ENCODE measurements at places on chromosomes 2 and 18.

- H3K4me3 ChIP-seq: no peak overlapping the region
- H3K36me3 ChIP-seq: no peaks in the 10 kb centered on the region
Observed at GRCh38 chr18:29307231-29307630, 1130.3 kb upstream of the CDH2 start.

- no peaks in the 10 kb centered on the region for H3K27me3 ChIP-seq
- DNase-seq: no peak
- H3K36me3 ChIP-seq: no peaks in the 10 kb centered on the region
- no peaks in the 10 kb centered on the region for H3K4me1 ChIP-seq
- H3K4me3 ChIP-seq: no peak overlapping the region
Observed at GRCh38 chr2:138922973-138923563, 142.9 kb upstream of the NXPH2 start.

- DNase-seq: no peak
- H3K4me3 ChIP-seq: no peak overlapping the region
- no peak overlapping the region for H3K27ac ChIP-seq
- H3K36me3 ChIP-seq: no peaks in the 10 kb centered on the region
- no peaks in the 10 kb centered on the region for H3K4me1 ChIP-seq
- no peaks in the 10 kb centered on the region for H3K27me3 ChIP-seq
Observed at GRCh38 chr18:22678486-22678885, 254.6 kb upstream of the RBBP8 start.

GRCh38 chr2:100692381-100692780 is 127.6 kb upstream of the NPAS2 start:
- H3K36me3 ChIP-seq: no peaks in the 10 kb centered on the region
- no peak for DNase-seq
- H3K4me3 ChIP-seq: no peak overlapping the region
- no peaks in the 10 kb centered on the region for H3K27me3 ChIP-seq
- H3K4me1 ChIP-seq: no peaks in the 10 kb centered on the region

GRCh38 chr18:39596891-39597290 is 2031.3 kb upstream of the CELF4 start:
- no peak for DNase-seq
- no peak overlapping the region for H3K27ac ChIP-seq
- no peaks in the 10 kb centered on the region for H3K27me3 ChIP-seq
- H3K4me3 ChIP-seq: no peak overlapping the region

DNA sequence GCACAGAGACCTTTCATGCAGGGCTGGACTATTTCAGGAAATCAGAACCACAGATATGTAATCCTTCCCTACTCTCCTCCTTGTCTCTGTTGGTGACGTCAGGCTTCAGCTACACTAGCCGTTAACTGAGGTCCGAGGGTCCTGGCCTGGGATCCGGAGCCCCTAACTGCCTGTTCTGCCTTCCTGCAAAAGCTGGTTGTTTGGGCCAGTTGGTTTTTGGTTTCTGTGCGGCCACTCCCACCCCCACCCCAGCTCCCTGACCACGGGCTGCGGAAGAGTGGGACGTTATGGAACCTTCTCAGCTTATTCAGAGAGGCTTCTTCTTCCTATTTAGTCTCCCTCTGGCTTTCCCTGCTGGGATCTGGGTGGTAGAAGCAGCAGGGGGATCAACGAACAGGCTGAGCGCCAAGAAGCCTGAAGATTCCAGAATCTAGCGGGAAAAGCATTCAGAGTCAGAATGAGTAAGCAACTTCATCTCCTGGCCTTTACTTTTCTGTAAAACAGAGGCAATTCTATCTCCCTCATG is 49.3 kb upstream of the ROCK2 start:
- peak overlapping the region; percentile 20 for H3K27ac ChIP-seq
- H3K4me1 ChIP-seq: no peaks in the 10 kb centered on the region
- DNase-seq: no peak
- H3K27me3 ChIP-seq: no peaks in the 10 kb centered on the region

DNA sequence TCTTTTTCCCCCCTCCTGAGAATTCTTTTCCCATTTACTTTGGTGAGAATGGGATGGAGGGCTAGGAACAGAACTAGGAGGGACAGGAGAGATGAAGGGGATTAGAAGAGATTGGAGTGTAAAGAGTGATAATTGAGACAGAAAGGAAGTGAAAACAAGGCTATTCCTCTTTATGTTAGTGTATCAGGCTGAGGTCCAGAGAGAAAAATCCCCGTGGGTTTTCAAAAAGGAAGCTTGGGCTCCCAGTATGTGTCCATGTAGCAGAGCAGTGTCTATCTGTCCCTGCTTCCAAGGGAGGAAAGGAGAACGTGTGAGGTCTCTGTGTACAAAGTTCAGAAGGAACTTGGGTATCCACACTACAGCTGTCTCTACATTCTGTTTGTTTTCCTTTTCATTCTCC is 59.9 kb upstream of the KCNE4 start:
- H3K4me3 ChIP-seq: no peak overlapping the region
- no peaks in the 10 kb centered on the region for H3K27me3 ChIP-seq
- no peaks in the 10 kb centered on the region for H3K36me3 ChIP-seq
- no peak overlapping the region for H3K27ac ChIP-seq
- no peaks in the 10 kb centered on the region for H3K4me1 ChIP-seq

DNA sequence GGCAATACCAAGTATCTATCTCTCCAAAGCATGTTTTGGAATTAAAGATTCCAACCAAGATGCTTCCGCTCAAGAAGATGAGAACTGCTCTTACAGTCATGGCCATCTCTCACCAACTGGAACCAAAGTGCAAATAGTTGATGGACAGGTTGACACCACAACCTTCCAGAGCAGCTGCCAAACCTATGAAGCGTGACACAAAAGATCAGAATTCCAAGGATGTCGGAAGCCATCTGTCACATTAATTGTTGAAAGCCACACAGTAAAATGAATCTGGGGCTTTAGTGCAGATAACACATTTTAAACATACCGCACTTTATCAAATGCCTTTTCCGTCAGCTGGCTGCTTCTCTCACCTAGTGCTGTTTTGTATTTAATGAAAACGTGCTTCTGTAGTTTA is 195.7 kb downstream of the CDH20 start:
- no peaks in the 10 kb centered on the region for H3K36me3 ChIP-seq
- H3K4me3 ChIP-seq: no peak overlapping the region
- H3K4me1 ChIP-seq: no peaks in the 10 kb centered on the region
- no peak overlapping the region for H3K27ac ChIP-seq

DNA sequence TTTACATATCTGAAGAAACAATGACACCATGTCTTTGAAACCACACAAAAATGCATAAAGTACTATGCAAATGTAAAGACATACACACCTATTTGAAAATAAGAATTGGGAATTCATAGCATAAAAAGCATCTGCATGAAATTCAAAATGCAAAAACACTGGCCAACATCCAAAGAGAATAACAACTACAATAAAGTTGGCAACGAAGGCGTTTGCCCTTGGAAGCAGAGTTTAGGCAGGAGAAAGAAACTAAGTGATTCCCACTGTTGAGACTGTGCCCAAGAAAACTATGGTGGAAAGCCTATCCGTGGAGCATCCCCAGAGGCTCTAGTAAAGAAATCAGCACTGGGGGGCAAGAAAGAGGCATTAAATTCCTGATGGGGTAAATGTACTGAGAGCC is 292.8 kb downstream of the RIT2 start:
- H3K36me3 ChIP-seq: no peaks in the 10 kb centered on the region
- H3K4me3 ChIP-seq: no peak overlapping the region
- no peak overlapping the region for H3K27ac ChIP-seq
- no peaks in the 10 kb centered on the region for H3K27me3 ChIP-seq
- H3K4me1 ChIP-seq: no peaks in the 10 kb centered on the region

GRCh38 chr18:79458917-79459803 is 63.4 kb downstream of the NFATC1 start:
- DNase-seq: no peak

DNA sequence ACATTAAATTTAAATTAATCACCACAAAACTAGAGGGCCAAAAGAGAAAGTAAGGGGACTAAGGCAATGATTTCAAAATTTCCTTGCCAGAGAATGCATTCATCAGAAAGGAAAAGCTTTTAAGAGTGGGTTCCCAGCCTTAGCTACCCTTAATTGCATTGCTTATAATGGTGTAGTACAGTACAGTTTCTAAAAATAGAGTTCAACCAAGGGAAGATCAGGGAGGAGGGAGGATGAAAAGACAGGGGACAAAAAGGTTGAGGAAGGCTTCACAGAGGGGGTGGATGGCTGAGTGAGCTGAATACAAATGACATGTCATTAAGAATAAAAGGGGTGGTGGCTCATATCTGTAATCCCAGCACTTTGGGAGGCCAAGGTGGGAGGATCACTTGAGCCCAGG is 119.9 kb downstream of the RBMS1 start:
- no peak for DNase-seq
- H3K4me1 ChIP-seq: peaks cover 76% of the 10 kb centered on the region
- H3K36me3 ChIP-seq: no peaks in the 10 kb centered on the region
- no peaks in the 10 kb centered on the region for H3K27me3 ChIP-seq
- no peak overlapping the region for H3K27ac ChIP-seq
- no peak overlapping the region for H3K4me3 ChIP-seq

GRCh38 chr2:27223416-27223815 is 6.2 kb downstream of the CAD start:
- H3K36me3 ChIP-seq: peaks cover 54% of the 10 kb centered on the region
- no peak overlapping the region for H3K4me3 ChIP-seq
- no peaks in the 10 kb centered on the region for H3K27me3 ChIP-seq
- peaks cover 1% of the 10 kb centered on the region for H3K4me1 ChIP-seq
- DNase-seq: no peak
- H3K27ac ChIP-seq: no peak overlapping the region

DNA sequence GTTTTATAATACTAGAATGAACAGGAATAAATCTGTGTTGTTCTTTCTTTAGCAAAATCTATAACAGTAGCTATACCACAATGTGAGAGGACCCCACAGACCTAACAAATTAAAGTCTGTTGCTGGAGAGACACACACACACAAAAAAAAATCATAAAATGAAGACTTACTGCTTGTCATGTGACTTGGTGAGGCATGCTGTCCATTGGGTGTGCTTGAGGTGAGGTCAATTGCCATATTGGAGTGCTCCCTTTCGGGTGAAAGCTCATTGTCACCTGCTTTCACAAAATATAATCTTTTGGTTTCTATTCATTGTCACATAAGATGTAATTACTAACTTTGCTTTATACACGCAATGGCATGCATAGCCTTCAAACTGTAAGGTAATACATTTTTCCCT is 3.9 kb downstream of the IKZF2 start:
- no peaks in the 10 kb centered on the region for H3K36me3 ChIP-seq
- H3K4me1 ChIP-seq: peaks cover 2% of the 10 kb centered on the region
- no peaks in the 10 kb centered on the region for H3K27me3 ChIP-seq
- no peak overlapping the region for H3K4me3 ChIP-seq
- no peak for DNase-seq
- no peak overlapping the region for H3K27ac ChIP-seq

GRCh38 chr2:44330801-44331200 is 30.5 kb downstream of the PREPL start:
- H3K36me3 ChIP-seq: peaks cover 21% of the 10 kb centered on the region
- no peaks in the 10 kb centered on the region for H3K27me3 ChIP-seq
- H3K4me1 ChIP-seq: no peaks in the 10 kb centered on the region
- no peak for DNase-seq
- no peak overlapping the region for H3K4me3 ChIP-seq

GRCh38 chr2:29351248-29351647 is 236.0 kb downstream of the CLIP4 start:
- H3K27me3 ChIP-seq: no peaks in the 10 kb centered on the region
- DNase-seq: no peak
- no peak overlapping the region for H3K4me3 ChIP-seq

GRCh38 chr2:180343528-180344345 is 336.6 kb upstream of the CWC22 start:
- H3K4me3 ChIP-seq: no peak overlapping the region
- no peaks in the 10 kb centered on the region for H3K36me3 ChIP-seq
- no peak overlapping the region for H3K27ac ChIP-seq
- H3K4me1 ChIP-seq: no peaks in the 10 kb centered on the region

DNA sequence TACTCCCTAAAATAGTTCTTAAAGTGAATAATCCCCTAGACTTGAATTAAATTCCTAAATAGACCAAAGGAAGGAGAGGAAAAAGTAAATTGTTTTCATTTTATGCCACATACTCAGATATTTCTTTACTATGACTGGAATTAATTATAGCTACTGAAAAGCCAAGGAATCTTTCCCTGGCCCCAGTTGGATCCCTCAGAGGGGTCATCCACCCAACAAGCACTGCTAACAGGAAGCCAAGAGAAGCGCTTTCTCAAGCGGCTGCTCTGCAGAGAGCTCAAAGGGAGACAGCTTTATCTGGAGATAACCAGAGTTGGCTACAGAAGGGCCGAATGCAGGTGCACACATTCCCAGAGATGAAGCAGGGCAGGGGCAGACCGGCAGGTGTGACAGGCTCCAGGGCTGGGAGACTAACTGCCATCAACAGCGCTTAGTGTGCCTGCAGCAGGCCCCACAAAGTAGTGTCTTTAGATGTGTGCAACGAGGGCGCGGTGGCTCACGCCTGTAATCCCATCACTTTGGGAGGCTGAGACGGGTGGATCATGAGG is 51.1 kb downstream of the POLR1A start:
- no peak overlapping the region for H3K4me3 ChIP-seq
- DNase-seq: no peak
- H3K27ac ChIP-seq: no peak overlapping the region
- peaks cover 28% of the 10 kb centered on the region for H3K36me3 ChIP-seq

DNA sequence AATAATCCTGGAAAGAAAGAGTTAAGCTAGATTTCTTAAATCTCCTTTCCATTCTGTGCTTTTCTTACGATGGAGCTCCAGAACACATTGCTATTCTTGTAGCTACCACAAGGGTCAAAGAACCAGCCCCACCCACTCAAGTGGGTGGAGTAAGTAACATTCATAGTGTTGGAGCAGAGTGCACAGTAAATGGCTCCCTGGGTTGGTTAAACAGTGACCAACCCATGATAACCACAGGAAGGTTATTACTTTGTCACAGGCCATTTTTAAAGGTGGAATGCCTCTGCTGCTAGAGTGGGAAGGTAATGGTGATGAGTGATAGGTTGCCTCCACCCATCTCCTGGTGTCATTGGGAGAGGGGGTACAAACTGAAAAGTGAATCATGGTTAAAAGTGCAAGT is 13.9 kb downstream of the ARPC2 start:
- H3K36me3 ChIP-seq: peaks cover 59% of the 10 kb centered on the region
- H3K27ac ChIP-seq: peak overlapping the region; percentile 17
- H3K27me3 ChIP-seq: no peaks in the 10 kb centered on the region
- H3K4me3 ChIP-seq: no peak overlapping the region
- H3K4me1 ChIP-seq: peaks cover 49% of the 10 kb centered on the region
- no peak for DNase-seq

GRCh38 chr2:121298476-121298875 is 13.5 kb upstream of the TFCP2L1 start:
- no peak overlapping the region for H3K27ac ChIP-seq
- no peaks in the 10 kb centered on the region for H3K36me3 ChIP-seq
- H3K27me3 ChIP-seq: no peaks in the 10 kb centered on the region
- no peaks in the 10 kb centered on the region for H3K4me1 ChIP-seq
- DNase-seq: no peak
- H3K4me3 ChIP-seq: no peak overlapping the region

DNA sequence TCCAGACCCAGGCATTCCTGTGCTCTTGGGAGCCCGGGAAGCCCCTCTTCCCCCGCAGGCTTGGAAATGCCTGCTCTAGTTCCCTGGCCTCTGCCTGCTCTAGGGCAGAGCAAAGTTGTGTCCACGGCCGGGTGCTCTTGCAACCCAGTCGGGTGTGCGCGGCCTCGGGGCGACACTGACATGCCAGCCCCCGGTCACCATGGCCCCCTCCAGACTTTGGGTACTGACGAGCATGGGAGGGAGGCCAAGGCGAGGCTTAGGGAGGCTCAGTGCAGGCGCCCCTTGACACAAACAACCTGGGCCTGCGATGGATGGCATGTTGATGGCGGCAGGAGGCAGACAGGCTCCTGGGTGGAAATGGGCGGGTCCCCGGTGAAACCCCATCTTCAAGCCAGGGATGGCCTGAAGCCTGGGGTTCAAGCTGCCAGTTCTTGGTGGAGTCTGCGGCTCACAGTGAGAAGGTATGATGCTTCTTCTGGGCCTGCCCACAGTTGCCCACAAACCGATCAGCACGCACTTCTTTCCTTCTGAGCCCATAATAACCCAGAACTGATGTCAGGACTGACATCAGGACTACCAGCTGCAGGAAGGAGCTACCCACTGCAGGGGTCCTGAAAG is 689.9 kb downstream of the DSC3 start:
- no peak for DNase-seq
- H3K4me3 ChIP-seq: no peak overlapping the region
- H3K27me3 ChIP-seq: no peaks in the 10 kb centered on the region
